ENCODE measurements at places on chromosomes 1 and 21.

DNA sequence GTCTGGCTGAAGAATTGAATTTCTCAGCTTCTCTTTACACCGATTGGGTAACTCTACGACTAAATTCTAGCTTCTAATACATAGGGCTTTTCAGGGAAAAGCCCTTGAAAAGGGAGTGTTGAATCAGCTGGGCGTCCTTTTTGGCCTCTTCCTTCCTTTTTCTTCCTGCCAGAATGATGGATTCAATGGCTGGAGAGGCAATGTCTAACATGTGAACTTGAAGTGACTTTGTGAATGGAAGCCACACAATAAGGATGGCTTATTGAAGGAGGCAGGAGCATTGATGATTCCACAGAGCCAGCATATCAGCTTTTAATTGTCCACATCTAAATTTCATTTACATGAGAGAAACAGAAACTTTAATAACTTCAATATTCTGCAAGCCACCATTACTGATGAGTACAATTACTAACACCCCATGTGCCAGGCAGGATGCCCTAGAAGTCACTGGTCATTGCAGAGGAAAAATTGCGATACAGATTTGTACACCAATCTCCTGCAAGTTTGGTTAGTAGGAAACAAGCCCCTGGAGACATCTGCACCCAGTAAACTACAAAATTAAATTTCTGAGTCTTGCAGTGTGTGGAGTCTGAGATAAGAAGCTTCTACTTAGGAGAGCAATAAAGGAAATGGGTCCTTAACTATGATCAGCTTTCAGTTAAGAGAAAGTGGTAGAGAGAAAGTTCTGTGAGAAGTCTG, 56.1 kb downstream of the STYXL2 start:
- DNase-seq, result no peak

DNA sequence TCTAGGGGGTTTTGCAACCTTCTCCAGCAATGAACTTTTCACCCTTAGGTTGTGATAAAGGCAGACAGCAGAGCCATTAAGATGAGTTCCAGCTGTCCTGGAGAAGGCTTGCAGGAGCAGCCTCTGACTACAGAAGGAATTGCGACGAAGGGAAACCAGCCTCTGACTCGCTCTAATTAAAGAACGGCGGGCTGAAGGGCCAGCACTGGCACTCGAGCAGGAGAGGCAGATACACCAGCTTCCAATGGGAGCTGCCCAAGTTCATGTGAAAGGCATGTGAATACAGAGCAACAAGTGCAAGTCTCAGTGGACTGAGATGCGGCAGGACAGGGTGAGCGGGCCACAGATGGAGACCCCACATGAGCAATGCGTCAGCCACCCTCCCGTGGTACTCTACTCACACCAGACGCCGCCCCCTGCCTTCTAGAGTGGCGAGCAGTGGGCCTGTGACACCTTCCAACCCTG, 15.7 kb downstream of the RCC2 start:
- DNase-seq, result no peak

DNA sequence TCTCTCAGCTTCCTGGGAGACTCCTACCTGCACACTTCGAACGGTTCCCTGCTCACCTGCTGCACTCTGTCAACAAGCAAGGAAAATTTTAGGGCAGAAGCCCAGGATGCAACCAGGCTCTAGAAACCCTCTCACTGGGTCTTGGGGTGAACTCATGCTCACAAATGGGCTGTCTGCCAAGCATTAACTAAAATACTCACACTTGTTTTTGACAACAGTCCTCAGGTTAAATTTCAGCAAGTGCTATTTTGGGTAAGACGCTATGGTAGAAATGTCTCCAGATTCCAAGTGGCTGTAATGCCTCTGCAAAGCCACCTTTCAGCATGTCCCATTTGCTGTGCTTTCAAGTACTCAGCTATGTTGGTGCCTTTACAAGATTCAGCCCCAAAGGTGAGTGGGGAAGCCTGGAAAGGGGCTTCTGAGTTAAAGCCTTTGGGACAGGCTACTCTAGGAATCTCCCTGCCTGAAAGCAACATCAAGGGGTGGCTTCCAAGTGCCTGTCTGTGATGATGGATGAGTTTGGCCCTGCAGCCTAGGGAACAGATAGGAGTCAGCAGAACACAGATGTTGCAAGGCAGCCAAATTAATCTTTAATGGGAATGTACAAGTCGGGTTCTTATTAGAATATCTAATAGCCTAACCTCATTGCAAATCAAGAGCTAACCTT, 211.9 kb upstream of the SPAG17 start:
- no peak for DNase-seq

GRCh38 chr1:94929351-94930217, 2.7 kb upstream of the CNN3 start:
- no peak for DNase-seq

GRCh38 chr1:66623812-66624211, 89.9 kb downstream of the SGIP1 start:
- DNase-seq, result no peak
